ENCODE measurements at places on chromosomes 2 and 18.

- no peak for DNase-seq
These were observed 32.5 kb downstream of the RNF152 start for GRCh38 chr18:61860302-61860701.

- DNase-seq = no peak
These were observed 395.4 kb upstream of the ACVR2A start for GRCh38 chr2:147449323-147449991.

DNA sequence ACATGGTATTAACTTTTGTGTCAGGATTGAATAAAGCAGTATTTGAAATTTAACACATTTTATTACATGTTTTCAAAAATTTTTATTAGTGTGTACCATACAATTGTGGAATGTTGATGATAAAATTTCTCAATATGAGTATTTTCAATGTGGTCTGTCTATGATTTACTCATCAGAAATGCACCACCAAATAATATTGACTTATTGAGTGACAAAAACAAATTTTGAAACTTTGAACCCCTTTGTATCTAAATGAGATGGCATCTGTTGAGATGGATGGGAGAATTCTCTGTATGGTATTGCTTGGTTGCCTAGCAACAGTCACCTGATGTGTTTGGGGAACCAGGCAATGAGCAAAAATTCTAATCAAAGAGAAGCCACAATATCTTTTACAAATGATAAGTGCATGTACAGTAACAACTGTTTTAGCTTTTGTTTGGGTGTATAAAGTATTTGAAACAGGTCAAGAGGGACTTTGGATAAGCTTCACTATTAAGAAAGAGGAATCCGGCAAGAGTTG lies 400.1 kb downstream of the CCDC85A start:
- DNase-seq = no peak

DNA sequence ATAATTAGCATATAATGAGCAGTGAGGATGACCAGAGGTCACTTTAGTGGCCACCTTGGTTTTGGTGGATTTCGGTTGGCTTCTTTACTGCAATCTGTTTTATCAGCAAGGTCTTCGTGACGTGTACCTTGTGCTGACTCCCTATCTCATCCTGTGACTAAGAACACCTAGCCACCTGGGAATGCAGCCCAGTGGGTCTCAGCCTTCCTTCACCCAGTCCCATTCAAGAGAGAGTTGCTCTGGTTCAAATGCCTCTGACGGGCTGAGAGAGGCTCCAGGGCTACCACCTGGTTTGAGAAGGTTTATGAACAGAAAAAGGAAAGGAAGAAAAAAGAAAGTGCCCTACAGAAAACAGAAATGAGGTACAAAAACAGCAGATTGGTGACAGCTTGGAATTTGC lies 738.7 kb downstream of the SOCS6 start:
- no peak for DNase-seq

DNA sequence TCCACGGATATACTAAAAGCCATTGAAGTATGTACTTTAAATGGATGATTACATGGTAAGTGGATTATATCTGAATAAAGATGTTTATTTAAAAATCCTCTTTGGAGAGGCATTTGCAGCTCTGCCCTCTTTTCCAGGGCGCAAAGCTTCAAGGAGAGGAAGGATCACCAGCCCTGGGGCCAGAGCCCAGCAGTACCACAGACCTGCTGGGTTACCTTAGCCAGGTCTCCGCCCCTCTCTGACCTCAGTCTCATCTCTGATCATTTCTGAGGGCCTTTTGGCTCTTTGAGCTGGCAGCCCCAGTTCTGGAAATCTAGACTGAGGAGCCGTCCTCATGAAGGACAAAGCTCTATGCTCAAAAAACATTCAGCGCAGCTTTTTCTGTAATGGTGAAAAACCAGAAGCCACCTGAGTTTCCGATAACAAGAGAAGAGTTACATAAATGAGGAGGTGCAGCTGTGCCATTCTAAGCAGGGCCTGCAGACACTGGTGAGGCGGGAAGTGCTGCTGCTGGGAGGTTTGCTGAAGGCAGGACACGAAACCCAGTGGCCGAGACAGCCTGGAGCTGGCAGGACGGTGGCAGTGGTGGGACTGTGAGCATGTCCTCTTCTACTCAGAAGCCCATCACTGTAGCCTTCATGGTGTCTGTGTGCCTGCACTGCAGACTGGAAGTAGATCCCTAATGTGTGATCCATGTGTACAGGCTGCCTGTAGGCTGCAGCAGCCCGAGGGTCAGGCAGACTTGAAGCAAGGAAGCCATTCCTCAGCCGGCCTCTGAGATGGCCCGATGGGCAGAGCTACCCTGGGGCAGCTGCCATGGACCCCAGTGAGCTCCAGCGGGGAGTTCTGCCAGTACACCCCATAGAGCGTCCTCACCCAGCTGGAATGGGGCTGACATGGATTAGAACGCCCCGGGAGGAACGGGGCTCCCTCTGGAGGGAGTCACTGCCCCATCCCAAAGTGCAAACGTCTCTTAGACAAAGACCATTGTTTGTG lies 27.7 kb downstream of the ADRA2B start:
- DNase-seq = no peak

DNA sequence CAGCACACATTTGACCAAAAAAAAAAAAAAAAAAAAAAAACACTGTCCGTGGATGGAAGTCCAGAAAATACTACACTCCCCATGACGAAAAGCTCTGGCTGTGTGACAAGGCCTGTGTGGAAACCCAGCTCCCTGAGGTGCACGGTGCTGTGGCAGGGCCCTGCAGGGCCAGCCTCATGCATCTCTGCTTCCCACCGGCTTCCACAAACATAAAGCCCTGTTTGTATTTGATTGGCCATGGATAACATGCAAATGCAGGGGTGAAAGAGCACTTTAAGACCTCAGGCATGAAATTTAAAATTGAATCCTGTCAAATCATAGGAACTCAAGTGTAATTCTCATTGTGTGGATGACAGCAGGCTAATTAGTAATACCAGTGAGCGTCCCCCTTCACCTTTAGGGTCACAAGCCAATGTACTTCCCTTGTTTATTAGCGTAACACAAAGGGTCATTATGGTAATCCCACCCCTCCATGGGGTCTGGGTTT lies 757.2 kb downstream of the GALR1 start:
- no peak for DNase-seq

DNA sequence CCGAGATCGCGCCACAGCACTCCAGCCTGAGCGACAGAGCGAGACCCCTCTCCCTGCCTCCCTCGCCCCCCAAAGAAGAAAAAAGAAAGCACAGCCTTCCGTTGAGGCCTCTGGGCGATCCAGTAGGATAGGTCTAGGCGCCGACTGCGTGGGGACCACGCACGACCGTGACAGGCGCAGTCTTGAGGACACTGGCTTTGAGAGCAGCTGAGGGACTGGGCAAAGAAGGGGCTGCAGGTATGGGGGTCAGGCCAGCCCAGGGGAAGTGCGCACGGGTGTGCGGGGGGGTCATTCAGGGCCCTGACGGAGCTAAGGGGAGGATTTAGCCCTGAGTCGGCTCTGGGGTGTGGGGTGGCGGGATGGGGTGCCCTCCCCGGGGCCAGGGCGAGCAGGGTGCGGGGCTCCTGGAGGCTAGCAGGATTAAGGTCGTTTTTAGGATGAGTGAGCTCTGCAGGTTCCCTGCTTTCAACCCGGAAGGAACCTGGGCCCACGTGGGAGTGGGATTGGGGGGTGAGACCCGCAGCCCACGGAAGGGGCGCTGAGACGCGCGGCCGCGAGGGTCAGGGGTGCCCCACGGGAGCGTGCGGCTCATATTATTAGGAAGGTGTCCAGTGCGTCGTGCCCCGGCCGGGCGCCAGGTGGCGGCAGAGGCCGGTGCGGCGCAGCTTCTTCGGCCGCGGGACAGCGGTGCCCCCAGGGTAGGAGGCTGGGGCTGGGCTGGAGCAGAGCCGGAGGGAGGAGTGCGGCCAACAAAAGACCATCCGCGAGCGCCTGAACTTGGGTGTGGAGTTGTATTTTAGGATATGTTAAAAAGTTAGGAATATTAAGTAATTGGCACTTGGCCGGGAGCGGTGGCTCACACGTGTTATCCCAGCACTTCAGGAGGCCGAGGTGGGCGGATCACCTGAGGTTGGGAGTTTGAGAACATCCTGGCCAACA lies 20.5 kb upstream of the ZNF236 start:
- DNase-seq = peak; percentile 32

DNA sequence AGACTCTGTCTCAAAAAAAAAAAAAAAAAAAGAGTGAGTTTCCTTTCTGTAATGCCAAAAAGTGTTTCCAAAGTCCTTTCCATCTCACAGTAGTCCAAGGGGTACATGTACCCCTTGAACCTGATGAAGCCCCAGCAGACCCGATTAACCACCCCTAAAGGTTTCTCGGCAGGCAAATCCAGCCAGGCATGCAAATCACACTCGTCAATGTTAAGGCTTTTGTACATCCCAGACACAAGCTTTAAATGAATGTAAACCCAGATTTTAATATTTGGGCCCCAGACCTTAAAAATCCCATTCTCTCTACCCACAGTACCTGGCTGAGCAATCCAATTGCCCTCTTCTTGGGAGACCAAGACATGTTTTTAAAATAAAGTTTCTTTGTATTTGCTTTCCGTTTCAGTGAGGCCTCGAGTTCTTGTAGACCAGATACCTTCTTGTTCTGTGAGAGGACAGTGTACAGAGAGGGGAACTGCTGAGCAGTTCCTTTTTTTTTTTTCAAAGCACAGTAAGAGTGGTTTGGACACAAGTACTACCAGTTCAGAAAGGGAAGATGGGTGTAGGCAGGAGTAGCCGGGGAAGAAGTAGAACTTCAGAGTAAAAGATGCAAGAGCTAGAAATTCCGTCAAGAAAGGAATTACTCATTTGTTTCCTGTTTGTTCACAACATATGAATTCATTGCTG lies at the start of gene NLRC4:
Gene NLRC4, minus strand, starts transcription at position 465 of the 684 bp plus-strand sequence. CDS start 8,111 bp downstream, outside the sequence.
- no peak for DNase-seq

GRCh38 chr2:170656669-170657068 lies 58.5 kb upstream of the SP5 start:
- no peak for DNase-seq

DNA sequence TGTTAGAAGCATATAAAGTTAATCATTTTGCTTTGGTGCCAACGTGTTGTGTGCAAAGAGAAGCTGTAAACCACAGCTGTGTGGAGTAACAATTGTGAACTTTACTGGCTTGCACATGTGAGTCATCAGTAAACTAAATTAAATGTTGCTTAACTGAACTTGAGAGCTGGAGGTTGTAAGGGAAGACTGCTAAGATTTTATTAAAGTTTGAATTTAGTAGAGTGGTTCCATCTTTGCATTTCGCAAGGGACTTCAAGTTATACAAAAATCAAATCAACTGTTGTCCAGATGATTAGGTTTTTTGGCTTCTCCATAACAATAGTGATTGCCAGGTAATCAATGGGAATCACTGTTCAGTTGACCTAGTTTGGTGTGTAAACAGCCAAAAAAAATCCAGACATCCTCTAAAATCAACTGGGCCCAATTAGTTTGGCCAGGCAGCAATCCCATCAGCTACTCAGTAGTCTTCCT lies 247.4 kb downstream of the MYO3B start:
- DNase-seq = no peak

DNA sequence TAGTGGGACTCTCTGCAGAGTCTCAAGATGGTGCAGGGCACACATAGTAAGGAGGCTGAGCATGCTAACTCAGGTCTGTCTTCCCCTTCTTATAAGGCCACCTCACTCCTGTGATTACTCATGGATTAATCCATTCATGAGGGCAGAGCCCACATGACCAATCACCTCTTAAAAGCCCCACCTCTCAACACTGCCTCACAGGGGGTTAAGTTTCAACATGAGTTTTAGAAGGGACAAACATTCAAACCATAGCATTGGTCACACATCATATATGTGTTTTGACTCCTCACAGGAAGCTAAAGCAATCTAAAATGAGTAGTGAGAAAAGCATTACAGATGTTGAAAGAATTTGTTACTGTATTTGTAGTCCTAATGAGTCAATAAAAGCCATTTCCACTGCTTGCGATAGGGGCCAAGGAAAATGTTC lies 57.5 kb downstream of the DTNA start:
- no peak for DNase-seq

GRCh38 chr2:37417321-37417720 lies 72.9 kb downstream of the QPCT start:
- DNase-seq = no peak

DNA sequence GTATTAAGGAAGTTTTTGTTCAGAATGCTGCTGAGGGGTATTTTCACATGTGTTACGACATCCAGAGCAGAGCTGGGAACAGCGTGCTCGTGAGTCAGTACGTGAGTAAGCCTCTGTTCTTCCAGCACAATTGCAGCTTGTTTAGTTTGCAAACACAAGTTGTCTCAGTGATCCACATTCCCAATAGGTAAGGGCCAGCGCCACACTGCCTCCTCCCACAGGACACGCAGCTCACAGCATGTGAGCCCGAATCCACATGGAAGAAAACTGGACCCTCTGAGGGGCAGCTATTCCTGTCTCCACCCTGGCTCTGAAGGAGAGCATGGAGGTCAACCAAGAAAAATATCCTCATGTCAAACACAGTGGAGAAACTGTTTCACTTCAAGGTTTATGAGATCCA lies 173.9 kb upstream of the PID1 start:
- no peak for DNase-seq

GRCh38 chr18:35457140-35457704 lies 40.5 kb downstream of the INO80C start:
- DNase-seq = no peak

Data from stimulated activated CD4-positive, alpha-beta T cell treated with anti-CD3 and anti-CD28 coated beads, Interleukin-1b, Interleukin-23, amount 100 ng/mL, for 24 hours (primary cell).